ENCODE measurements at places on chromosomes 11 and 22.
A peak's percentile ranks its signal among the peaks of the same experiment; 100 is the strongest.

DNA sequence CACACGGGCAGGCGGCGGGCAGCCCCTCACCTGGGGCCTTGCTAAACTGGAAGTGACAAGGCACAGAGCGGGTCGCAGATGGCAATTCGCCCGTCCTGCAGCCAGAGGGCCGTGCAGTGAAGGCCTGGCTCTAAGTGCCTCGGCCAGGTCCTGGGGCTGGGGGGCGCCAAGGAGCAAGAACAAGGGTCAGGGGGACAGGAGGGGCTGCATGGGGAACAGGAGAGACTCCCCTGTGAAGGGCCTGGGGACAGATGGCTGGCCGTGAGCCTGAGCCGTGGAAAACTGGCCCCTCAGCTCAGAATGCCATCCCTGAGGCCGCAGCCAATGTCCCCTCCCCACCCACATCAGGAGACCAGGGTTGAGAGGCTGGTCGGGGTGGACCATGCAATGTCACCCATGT, 60.0 kb downstream of the RTL6 start:
- DNase-seq, result no peak

GRCh38 chr22:37544955-37545702, 15.2 kb upstream of the CDC42EP1 start:
- DNase-seq, result peak; percentile 71

GRCh38 chr11:124961972-124962609, 8.1 kb downstream of the CCDC15 start:
- peak; percentile 78 for DNase-seq

GRCh38 chr11:5507933-5508305, 1.8 kb downstream of the UBQLN3 start:
- DNase-seq, result no peak

DNA sequence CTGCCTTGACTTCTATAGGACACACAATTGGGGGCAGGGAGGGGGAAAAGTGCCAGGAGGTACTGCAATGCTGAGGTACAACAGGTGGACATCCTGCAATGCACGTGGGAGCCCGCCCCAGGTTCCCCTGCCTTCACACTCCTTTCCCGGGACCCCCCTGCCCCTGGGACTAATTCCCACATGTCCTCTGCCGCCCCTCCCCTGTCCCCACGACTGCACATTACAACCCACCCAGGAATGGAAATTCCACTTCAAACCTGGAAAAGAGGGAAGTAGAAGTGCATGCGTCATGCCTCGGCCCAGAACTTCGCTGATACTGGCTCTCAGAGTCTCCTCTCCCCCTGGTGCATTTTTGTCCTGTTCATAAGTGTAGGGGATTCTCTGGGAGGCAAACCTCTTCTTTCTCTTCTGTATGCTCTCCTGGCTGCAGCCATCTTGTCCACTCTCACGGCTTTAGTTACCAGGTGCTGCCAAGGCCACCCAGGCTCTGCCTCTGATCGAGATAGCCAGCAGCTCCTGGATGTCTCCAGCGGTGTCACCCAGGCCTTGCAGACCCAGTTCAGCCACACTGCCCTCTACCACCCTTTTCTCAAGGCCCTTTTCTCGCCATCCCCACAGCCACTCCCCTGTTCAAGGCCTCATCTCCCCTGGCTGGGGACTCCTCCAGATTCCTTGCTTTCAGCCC, 43.7 kb downstream of the GDPD5 start:
- DNase-seq, result no peak

DNA sequence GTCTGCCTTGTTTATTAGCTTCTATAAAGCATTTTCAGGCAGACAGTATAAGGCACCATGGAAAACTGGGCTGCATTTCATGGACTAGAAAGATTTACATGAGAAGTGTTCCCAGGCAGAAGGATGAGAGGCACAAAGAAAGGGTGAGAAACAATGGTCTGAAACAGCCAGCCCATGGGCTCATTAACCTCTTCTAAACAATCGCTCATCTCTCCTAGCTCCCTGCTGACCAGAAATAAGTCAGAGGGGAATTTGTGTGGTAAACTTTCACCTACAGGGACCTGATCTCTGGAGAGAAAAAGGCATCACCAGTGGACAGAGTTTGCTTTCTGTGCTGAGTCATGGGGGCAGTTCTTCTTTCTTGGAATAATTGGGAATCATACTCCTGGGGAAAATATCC, 51.8 kb upstream of the KIRREL3 start:
- no peak for DNase-seq

- DNase-seq, result no peak
These were observed 1.5 kb downstream of the APOBEC3H start for GRCh38 chr22:39098576-39098975.

GRCh38 chr11:37449146-37449545, 851.1 kb upstream of the RAG2 start:
- DNase-seq, result peak; percentile 62

GRCh38 chr22:23520863-23521440, 59.1 kb downstream of the IGLL1 start:
- no peak for DNase-seq

GRCh38 chr11:32838505-32839274, 9.0 kb downstream of the PRRG4 start:
- peak; percentile 89 for DNase-seq

- DNase-seq, result no peak
These were observed 632.6 kb upstream of the KIRREL3 start for GRCh38 chr11:127632976-127633680.

- no peak for DNase-seq
These were observed 34.5 kb downstream of the SFI1 start for GRCh38 chr22:31530823-31531195.

GRCh38 chr22:36546092-36546804, 17.3 kb upstream of the EIF3D start:
- peak; percentile 23 for DNase-seq

- DNase-seq, result no peak
These were observed 1.6 kb downstream of the SLC22A24 start for GRCh38 chr11:63142459-63142858.

GRCh38 chr11:92277871-92278270, 53.3 kb downstream of the FAT3 start:
- peak; percentile 26 for DNase-seq

- no peak for DNase-seq
These were observed 53.2 kb upstream of the AMPD3 start for GRCh38 chr11:10401696-10402392.

GRCh38 chr22:20881231-20881630, 22.4 kb downstream of the SNAP29 start:
- peak; percentile 59 for DNase-seq

GRCh38 chr22:36940676-36941075, 27.2 kb downstream of the CSF2RB start:
- DNase-seq, result no peak

DNA sequence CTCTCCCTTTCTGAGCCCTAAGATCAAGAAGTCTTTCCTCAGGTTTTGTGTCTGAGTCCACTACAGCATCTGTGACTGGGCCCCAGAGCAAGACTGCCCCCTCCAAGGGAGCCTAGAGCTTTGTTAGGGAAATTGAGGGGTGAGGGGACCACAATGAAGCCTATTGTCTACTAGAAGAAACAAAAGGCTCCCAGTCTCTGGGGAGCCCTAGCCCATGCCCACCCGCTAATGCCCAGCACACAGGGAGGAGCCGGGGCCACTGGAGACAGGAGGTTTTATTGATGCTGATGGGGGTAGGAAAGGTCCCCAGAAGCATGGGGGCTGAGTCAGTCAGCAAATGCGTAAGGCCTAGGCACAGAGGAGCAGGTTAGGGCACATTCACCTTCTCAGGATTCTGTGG, 14.0 kb downstream of the RHOG start:
- no peak for DNase-seq

DNA sequence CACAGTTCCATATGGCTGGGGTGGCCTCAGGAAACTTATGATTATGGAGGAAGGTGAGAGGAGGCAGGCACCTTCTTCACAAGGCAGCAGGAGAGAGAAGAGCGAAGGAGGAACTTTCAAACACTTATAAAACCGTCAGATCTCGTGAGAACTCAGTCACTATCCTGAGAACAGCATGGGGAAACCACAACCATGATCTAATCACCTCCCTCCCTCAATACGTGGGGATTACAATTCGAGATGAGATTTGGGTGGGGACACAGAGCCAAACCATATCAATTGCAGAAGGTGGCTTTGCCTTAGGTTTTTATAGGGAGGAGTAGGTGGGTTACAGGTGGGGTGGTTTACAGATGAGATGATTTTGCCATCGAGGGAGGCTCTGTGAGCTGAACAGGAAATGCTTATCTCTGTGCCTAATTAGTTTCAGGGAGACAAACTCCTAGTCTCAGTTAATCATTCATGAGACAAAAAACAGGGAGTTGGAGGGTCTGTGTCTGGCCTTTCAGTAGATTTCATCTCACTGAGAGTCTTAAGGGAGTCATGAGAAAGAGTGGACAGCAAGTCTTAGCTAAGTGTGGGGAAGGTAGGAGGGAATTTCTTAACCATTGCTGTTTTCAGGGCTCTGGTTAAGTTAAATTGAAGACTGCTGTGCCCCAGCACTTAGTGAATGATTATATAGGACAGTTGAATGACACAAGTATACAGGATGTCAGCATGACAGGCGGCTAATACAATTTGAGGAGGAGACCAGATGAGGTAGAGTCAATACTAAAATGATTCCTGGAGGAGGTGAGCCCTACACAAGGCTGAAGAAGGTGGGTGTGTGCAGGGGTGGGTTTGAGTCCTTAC, 47.7 kb downstream of the CWC15 start:
- DNase-seq, result no peak

GRCh38 chr11:70501051-70501901, 102.9 kb downstream of the CTTN start:
- DNase-seq, result no peak

GRCh38 chr11:9615031-9615451, 41.6 kb downstream of the WEE1 start:
- no peak for DNase-seq

DNA sequence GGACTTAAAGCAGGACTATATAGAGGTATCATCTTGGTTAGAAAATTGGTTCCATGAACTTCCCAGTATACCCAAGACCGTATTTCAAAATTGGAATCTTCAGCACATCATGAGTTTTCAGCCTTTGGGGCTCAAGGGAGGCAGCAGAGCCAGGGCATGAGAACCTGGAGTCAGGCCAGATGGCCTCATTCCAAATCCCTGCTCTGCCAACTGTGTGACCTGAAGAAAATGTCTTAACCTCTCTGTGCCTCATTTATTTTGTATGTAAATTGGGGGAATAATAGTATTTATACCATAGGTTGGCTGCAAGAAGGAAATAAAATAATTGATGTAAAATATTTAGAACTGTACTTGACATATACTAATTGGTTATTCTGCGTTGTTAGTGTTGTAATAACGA, 987.6 kb downstream of the TBC1D22A start:
- DNase-seq, result no peak

GRCh38 chr11:126140201-126140925, 71.1 kb downstream of the RPUSD4 start:
- DNase-seq, result no peak

DNA sequence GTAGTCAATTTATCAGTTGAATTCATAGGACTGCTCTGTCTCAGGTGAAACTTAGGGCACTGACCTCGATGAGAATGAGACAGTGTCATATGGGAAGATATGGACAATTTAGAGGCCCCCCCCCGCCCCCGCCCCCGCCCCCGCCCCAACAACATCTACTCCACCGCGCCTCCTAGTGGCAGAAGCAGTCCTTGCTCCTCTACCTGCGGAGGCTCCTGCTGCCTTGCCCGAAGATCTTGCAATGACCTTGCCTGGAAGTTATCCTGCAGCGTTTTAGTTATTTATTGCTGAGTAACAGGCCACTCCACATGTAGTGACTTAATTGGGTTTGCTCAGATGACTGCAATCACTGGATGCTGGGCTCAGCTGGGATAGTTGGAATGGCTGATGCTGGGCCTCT, 15.2 kb downstream of the SERPINH1 start:
- DNase-seq, result peak; percentile 27

DNA sequence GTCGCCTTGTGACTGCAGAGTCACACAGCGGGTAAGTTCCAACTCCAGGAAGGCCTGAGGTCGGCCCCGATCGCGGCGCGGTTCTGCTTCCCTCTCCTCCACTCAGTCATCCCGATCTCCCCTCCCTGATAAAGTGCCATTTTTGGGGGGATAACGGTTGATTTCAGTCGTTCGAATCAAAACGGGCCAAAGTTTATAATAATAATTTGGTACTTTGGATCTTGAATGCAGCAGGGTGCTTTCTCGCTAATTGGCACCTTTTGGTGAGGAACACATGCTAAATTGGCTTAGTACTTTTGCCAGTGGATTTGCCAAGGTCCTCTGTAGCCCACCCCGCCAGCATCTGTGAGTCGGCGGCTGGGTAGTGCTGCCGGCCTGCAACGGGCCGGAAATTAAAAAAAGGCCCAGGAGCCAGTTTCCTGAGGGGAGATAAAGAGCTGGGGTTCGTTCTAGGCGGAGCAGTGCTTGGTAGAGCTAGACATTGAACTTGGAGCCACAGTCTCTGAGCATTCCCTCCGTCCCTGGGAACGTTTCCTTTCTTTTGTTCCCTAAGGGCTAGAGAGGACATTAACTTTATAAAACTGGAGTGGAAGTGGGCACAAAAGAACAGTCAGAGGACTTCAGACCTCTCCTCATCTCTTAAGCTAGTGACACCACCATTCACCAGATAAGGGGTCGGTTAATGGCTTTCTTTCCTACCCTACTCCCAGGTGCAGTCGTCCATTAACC, 997 bp downstream of the UBE2L3 start:
- no peak for DNase-seq

- DNase-seq, result peak; percentile 74
These were observed 129.7 kb downstream of the LDLRAD3 start for GRCh38 chr11:36073411-36074203.

- DNase-seq, result peak; percentile 30
These were observed 537.9 kb upstream of the FAT3 start for GRCh38 chr11:91686700-91687099.

GRCh38 chr11:19595499-19595839, 117.2 kb upstream of the NAV2 start:
- DNase-seq, result no peak

GRCh38 chr22:20440637-20441591, 3.3 kb upstream of the SCARF2 start:
- no peak for DNase-seq

GRCh38 chr22:17772249-17772957, 1.9 kb downstream of the BID start:
- DNase-seq, result peak; percentile 29

GRCh38 chr22:38981992-38982927, at the start of gene APOBEC3B:
Gene APOBEC3B (plus strand): TSS chr22:38982347. CDS start chr22:38982454, 107 bp downstream.
- DNase-seq, result peak; percentile 95

DNA sequence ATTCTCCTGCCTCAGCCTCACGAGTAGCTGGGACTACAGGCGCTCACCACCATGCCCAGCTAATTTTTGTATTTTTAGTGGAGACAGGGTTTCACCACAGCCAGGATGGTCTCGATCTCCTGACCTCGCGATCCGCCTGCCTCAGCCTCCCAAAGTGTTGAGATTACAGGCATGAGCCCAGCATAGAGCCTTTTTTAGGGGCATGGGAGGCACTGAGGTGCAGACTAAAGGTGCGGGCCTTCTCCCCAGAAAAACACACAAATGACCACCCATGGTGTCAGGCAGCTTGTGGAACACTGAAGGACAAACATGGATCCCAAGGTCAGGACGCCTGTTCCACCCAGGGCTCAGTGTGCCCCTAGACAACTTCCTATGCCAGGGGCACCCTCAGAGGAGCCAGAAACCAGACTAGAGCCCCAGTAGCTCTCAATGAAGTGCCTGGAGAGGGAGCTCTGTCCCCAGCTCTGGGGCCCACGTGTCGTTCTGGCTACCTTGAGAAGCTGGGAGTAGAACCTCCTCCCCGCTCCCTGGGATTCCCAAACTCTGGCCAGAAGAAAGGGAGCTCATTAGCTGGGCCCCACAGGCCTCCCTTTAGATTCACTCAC, 21.2 kb upstream of the CD5 start:
- DNase-seq, result no peak

Data from bronchial epithelial cell (primary cell).